DMS153 (cell line): ENCODE measurements at places on chromosomes 12 and 14.

DNA sequence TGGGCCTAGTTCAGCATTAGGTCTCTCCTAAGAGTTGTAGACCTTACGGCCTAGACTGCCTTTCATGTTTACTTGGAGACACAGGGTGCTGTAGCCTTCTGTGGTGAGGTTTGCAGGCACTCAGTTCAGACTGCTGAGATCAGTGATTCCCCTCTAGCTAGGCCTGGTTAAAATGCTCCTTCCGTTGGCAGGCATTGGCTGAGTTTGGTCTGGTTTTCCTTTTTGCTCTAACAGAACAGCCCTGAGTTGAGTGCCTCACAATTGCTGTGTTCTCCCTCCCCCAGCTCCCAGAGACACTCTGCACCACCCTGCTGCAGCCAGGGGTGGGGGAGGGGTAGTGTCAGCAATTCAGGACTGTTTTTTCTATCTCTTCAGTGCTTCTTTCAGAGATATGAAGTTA is 178.9 kb upstream of the DYRK2 start:
- DNase-seq: no peak

GRCh38 chr12:40248034-40248433 is 23.2 kb downstream of the LRRK2 start:
- no peak for DNase-seq

DNA sequence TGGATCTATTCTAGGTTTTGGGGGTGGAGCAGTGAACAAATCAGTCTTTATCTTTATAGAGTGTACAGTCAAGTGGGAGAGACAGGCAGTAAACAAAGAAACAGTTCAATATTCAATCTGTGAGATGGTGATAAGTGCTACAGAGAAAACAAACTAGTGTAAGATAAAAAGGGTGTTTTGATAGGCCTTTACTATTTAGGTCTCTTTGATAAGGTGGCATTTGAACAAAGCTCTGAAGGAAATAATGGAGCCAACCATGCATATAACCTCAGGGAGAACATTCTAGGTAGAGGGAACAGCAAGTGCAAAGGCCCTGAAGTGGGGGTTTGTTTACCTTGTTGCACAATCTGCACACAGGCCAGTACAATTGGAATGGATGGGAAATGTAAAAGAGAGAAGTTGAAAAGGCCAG is 47.3 kb downstream of the PTPN11 start:
- DNase-seq: peak; percentile 87

DNA sequence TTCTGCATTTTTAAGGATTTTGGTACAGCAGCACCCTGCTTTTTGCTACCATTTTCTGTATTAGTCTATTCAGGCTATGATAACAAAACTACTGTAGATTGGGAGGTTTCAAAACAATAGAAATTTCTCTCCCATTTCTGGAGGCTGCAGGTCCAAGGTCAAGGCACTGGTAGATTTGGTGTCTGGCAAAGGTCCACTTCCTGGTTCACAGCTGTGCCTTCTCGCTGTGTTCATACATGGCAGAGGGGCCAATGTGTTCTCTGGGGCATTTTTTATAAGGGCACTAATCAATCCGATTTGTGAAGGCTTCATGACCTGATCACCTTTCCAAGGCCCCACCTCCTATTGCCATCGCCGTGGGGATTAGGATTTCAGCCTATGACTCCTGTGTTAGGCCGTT is 268.1 kb upstream of the RTL1 start:
- DNase-seq: no peak

GRCh38 chr12:68065687-68066086 is 76.4 kb downstream of the IFNG-AS1 start:
- DNase-seq: no peak
